ENCODE measurements at places on chromosomes 13 and 19.

DNA sequence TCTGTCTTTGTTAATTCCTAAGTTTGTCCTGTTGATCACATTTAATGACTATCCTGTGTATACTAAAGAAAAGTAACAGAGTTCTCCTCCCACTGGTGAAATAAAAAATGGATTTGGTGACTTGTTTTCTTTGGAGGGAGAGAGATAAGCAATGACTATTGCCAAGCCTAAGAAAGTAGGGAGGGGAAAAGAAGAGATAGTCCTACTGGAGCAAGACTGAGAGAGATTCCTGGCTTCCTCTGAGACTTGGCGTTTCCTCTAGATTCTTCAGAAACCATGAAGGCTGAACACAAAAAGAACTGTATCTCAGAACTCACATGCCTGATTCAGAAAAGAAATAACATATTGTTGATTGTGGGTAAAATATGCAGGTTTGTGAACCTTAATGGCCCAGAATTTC is 406.5 kb downstream of the FOXO1 start:
- no peak for DNase-seq

DNA sequence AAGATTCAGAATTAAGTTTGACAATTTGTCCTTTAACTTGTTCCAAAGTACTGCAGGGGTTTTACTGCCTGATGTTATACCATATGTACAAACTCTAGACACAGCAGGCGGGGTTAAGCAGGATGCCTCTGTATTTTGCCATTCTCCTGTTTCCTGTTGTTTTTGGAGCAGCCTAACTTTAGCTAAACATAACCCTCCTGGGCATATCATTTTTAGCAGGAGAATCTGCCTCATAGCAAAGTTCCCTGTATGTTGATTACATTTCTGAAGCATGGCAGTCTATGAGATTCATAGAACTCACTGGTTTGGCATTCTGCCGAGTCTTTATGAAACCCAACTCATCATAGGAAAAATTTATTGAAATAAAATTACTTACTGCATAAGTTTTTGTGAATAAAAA is 5.2 kb downstream of the LHFPL6 start:
- no peak for DNase-seq

DNA sequence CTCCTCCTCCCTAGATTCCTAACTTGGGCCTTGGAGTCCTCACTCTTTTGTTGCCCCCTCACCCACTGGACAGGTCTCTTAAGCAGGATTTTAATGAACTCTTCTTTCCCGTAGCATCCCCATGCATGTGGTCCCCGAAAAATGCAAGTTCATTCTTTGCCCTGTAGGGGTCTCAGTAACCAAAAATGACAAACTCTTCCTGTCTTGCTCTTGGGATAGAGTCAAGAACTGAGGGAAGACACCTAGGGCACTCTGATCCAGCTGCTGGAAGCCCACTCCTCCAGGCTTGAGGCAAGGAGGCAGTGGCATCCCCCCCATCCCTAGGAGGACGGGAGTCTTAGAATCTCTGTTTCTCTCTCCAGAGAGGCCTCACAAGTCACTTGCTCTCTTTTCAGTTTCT is 987.0 kb downstream of the DIAPH3 start:
- DNase-seq, result no peak

DNA sequence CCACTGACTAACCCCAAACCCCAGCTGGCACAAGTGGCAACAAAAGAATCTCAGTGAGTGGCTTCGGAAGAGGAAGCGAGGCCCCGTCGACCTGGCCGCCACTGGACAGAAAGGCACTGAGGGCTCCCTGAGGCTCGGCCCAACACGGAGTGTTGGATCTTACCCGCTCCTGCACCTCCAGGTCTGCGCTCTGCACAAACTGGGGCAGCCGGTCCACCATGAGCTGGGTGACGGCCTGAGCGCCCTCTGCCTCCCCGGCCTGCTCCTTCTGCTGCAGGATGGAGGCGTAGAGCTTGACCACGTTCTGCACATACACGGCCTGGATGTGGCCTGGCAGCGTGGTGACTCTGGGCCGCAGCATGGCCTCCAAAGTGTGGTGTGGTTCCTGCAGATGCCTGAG is 21.7 kb downstream of the IZUMO4 start:
- no peak for DNase-seq
